ENCODE measurements at places on chromosomes 7 and 10.
A peak's percentile ranks its signal among the peaks of the same experiment; 100 is the strongest.

- no peak for DNase-seq
Observed at GRCh38 chr7:91142743-91143142, 121.5 kb upstream of the FZD1 start.

- DNase-seq = no peak
Observed at GRCh38 chr10:18406136-18406535, 245.3 kb downstream of the NSUN6 start.

DNA sequence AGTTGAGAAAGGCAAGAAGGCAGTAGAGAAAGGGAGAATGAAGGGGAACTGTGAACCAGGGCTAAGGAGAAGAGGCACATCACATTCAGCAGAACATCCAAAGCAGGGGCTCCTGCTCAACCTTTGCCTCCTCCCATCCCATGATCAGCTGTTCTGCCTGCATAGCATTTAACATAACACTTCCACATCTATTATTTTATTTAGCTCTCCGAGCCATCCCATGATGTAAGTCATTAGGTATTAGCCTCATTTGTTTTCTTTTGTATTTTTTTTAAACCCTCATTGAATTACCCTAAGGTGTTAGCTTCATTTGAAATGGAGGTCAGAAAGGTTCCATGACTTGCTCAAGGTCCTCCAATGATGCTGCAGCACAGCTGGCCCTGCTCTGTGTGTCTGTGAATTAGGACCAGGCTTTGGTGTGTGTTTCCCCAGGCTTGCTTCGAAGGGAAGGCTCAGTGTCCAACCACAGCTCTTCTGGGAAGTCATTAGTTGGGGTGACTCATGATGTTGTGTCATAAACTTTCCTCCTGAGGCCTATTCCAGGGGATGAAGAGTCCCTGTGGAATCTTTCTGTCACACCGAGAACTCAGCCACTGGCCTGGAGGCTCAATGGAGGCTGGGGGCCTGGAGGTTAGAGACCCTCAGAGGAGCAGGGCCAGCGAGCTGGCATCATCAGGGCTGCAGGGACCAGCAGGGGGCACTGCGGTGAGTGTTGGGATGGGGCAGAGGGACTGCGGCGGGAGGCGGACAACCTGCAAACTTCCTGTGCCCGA is 16.5 kb downstream of the NPFFR1 start:
- peak; percentile 97 for DNase-seq

GRCh38 chr10:21700474-21700873 is 166.4 kb downstream of the MLLT10 start:
- DNase-seq = no peak

DNA sequence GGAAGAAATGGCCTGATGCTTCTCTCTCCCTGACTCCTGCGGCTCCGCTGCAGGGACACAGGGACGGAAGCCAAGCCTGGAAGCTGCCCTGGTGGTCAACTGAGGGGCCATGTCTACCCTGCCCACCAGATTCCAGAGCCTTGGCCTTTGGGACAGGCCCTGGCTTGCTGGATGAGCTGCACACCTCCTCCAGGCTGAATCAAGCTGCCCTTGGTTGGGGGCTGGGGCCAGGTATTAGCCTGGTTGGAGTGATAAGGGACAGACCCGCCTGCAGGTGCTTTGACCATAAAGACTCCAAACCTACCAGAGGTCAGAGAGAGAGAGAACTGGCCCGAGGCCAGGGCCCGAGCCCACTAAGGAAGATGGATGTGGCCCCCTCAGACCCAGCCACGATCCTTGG is 30.1 kb downstream of the CRHR2 start:
- DNase-seq = no peak

DNA sequence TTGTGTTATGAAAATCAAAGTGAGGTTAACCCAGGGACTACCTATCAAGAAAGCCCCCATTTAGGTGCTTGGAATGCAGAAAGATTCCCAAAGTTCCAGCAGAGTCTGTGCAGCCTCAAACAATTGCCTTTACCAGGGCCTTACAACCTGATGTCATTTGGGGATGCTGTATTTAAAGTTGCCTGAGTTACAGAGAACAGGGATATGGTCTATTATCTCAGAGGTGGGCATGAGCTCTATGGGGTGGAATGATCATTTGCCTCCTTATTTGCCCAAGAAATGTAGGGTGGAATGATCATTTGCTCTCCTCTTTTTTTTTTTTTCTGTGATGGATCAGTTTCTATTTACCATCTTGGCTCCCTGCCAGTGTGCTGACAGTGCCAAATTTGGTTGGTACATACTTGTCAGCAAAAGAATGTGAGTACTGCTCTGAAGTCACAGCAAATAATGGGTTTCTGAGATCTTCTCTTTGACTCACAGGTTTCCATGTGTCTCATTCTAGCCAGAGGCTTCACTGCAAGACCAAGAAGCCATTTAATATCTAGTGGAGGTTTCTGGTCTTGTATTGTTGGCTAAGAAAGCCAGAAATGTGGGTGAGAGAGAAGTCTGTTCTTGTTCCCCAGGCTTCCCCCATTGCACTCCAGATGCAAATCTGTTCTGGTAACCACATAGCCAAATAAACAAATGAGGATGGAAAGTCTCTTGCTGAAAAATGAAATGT is 45.5 kb upstream of the ZNRF2 start:
- DNase-seq = peak; percentile 50

DNA sequence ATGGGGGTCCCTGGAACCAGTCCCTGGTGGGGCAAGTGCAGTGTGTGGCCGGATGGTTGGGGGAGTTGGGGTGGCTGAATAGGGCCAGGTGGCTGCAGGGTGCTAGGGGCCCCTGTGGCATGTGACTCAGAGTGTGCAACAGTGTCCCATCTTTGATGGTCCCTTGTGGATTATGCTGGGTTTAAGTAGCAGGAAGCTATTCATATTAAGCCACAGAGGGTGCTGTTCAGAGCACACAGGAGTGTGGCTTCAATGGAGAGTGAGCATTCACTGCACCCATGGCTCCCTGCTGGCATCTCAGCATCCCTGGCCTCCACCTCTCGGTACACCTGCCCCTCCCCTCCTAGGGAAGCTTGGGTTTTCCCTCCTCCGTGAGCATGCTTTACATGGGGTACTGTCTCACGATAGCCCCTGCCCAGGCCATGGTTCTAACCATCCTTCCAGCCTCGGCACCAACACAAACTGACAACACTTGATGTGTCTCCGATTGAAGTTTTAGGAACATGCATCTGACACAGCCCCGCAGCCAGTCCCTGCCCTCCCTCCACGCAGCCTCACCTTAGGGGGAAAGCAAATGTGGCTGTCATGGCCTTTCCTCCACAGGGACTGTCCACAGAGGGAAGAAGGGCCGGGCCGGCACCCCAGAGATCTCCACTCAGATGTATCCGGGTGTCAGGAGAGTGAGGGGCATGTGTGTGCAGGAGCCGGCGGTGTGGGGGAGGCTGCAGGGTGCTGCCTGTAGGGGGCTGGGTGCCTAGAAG is 30.4 kb upstream of the PPIF start:
- peak; percentile 30 for DNase-seq

DNA sequence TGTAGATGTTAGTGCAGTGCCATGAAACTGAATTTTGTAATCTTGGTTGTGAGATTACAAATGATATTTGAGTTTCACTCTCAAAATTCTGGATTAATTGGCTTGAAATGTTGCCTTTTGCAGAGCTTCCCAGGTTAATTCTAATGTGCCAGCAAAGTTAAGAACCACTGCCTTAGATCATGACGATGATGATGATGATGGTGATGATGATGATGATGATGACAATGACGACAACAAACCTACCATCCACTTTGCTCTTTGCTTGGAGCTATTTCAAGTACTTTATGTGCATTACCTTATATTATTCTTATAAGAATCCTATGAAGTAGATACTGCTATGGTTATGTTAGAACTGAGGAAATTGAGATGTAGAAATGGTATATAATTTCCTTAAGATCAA is 261.6 kb downstream of the CNTNAP2 start:
- DNase-seq = no peak

- DNase-seq = no peak
Observed at GRCh38 chr7:119640861-119641260, 632.1 kb upstream of the KCND2 start.

DNA sequence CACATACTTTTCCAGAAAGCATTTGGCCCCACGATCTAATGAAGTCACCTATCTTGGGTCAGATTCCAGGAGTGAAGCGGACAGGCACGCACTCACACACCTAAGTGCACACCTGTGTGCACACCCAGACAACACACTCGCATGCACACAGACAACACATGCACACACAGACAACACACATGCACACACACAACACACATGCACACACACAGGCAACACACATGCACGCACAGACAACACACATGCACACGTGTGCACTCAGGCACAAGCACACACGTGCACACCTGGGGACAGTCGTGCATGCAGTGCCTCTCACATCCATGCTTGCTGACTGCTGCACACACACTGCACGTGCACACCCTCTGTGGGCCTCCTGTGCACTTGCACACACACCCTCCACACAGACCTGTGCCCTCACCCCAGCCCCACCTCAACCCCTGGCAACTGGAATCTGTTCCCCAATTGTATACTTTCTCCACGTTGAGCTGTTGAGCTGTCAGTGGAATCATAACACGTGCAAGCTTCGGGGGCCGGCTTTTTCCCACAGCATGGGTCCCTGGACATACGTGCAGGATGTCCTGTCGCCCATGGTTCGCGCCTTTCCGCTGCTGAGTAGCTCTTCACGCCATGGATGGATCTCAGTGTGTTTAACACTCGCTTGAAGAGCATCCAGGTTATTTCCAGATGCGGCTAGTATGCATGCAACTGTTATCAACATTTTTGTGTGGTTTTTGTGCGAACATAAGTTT is 55.3 kb upstream of the CFAP46 start:
- no peak for DNase-seq

DNA sequence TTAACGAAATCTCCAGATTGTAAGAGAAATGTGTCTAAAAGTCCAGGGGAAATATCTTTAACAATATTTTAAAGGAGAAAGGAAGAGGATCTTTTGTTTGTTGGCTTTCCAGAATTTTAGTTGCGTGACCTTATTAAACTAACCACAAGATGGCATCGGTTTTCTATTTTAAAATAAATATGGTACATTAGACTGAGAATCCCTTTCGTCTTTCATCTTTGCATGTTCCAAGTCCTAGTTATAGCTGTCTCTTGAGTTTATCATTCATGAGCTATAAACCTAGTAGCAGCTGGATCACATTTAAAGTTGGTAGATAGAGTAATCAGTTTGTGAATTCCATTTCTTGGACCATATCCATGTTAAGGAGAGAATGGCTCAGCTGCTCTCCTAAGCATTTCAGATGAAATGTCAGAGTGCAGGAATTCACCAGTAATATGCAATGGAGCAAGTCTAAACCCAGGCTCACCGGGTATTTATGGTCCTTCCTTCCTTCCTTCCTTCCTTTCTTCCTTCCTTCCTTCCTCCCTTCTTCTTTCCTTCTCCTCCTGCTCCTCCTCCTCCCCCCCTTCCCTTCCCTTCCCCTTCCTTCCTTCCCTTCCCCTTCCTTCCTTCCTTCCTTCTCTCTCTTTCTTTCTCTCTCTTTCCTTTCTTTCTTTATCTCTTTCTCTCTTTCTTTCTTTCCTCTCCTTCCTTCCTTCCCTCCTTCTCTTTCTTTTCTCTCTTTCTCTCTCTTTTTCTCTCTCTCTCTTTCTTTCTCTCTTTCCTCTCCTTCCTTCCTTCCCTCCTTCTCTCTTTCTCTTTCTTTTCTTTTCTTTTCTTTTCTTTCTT is 57.8 kb upstream of the RAB18 start:
- DNase-seq = peak; percentile 56

DNA sequence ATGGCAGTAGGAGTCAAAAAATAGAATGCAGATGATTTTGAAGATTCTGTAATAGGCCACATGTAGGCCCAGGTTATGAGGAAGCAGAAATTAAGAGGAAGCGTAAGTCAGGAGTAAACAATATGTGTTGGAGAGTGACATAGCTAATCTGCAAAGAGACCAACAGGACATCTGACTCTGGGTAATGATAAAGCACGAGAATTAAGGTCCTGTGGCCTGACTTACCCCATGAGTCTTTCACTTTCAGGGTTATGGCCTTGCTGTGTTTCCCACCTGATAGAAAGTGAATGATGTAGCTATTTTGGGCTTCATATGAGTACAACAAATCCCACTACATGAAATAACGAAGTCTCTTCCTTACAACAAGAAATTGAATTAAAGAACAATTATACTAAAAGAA is 393.0 kb downstream of the MAGI2 start:
- no peak for DNase-seq

All from EL (cell line).